ENCODE measurements at places on chromosomes 2 and 18.

- DNase-seq: no peak
Measured at GRCh38 chr2:48854681-48855080, 99.2 kb upstream of the LHCGR start.

DNA sequence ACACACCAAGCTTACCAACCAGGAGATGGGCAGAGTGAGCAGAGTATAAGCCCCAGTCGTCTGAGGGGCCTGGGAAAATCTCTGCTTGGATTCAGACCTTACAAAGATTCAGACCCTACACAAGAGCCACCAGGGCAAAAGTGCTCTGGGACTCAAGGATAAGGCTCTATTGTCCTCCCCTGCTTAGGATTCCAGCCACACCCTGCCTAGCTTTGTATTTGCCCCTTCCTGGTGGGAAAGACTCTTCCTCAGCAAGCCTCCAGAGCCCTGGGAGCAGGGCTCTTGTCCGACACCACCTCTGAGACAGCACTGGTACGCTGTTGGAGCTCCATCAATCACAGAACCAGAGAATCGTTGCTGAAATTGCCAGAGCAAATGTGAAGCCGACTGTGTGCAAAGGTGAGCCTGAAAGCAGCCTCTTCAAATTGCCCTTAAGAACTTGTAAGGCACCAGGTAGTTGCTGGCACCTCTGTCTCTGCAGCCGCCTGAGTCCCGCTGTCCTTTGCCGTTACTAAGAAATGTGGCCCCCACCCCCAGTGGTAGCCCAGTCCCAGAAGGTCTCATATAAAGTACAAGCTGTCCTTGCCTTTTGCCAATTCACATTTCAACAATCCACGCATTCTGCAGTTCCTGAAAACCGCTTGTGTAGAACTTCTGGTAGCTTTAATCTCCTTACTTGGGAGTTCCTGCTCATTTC, 148.7 kb downstream of the CTIF start:
- no peak for DNase-seq

DNA sequence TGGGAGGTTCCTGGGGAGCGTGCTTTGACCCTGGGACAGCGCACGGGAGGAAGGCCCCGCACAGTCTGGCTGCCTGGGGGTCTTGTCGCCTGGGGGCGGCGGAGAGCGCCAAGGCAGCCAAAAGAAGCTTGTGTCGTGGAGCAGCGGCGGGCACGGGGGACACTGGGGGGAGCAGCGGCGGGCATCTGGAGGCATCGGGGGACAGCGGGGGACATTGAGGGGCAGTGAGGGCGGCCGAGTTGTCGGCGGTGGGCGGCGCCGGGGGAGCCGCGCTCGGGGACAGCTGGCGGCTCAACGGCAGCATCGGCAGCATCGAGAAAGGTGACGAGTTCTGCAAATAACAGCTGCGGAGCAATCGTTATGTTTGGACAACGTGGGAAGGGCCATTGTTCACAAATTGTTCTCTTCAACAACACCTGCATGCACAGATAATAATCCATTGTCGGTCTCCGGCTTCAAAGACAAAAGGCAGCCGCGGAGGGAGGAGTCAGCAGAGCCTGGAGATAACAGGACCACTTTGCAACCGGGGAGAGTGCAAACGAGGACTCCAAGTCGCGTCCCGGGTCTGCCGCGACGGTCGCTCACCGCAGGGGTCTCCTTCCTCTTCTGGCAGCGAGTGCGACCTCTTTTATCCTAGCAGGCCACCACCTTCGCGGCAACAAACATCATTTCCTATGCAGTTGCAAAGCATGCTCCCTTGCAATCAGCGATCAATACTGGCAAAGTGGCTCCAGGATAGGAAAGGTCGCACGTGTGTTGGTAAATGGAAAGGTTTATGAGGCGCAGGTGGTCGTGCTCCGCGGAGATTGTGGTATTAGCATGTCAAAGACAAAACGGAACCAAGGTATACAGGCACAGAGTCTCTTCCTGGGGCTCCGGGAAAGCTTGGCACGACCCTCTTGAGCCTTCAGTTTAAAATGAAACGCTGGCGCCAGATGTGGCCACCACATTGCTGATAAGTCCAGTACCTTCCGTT, 132.3 kb upstream of the DLX2 start:
- DNase-seq: no peak

DNA sequence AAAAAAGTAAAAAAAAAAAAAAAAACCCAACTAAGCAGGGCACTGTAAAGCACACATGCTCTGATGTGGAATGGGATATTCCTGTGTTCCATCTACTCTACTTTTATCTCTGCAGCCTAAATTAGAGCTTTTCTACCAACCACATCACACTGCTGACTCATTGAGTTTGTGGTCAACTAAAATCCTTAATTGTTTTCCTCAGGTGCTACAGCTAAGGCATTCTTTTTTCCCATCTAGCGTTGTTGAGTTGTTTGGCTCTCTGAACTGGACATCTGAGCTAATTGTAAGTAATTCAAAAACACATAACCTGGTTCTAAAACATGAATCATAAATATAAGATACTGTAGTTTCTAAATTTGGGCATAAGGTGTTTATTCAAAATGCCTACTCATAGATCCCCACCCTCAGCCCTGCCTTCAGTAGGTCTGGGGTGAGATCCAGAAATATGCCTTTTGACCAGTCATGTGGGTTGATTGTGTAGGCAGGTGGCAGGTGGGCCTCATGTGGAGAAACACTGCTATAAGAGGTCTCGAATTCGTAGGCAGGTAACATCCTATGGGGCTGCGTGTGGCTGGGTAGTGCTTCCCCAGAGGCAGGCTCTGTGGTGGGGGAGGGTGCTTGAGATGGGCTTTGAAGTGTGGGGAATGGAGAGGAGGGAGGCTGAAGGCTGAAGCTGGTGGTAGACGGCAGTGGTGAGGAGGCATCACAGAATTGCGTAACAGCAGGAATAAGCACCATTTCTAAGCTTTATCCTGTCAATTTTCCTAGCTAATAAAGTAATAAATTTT, 27.2 kb downstream of the ANKRD29 start:
- no peak for DNase-seq

GRCh38 chr2:215746226-215746886, 267.0 kb downstream of the MREG start:
- DNase-seq: no peak

DNA sequence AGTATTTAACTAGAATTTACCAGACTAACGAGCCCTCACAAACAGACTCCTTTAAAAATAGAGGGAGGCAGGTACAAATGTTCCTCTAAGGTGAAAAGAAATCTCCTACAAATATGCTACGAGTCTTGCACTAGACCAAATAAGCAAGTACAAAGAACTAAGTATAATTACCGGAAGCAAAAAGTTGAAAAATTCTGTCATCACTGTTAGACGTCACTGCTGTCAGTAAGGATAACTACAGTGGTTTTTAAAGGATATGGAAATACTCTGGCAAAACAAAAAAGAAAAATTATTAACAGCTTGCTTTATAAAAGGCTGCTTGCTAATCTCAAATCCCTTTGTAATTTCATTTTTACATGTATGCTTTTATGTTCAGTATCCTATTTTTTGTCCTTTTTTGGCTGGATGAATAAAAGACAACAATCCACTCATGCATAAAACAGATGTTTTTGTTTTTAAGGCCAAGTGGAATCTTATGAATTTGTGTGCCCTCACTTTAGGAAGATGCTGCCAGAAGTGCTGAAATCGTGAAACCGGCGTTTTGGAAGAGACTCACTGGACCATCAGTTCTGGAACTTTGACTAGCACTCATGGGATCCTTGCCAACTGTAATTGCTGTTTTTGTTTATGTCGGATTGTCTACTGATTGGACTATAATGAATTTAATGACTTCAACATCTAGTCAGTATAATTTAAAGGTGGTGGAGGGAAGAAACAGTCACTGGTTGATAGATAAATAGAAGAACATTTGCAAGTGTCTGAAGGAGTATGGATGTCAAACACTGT, 6.7 kb downstream of the ZNF521 start:
- no peak for DNase-seq

DNA sequence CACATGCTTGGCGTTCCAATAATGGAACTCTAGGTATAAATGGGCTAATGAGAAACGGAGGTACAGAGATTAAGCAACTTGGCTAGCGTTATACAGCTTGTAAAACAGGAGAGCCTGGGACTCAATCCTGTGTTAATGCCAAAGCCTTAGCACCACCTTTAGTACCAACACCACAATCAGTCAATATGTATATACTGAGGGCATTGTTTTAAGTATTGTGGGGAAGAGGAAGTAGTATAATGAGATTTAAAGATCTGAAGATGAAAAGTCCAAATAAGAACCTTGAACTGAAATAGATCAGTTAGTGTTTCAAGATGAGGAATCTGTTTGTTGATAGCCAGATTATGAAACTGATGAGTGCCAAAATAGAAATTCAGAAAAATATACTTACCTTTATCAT, 8.1 kb downstream of the MARS2 start:
- DNase-seq: no peak

DNA sequence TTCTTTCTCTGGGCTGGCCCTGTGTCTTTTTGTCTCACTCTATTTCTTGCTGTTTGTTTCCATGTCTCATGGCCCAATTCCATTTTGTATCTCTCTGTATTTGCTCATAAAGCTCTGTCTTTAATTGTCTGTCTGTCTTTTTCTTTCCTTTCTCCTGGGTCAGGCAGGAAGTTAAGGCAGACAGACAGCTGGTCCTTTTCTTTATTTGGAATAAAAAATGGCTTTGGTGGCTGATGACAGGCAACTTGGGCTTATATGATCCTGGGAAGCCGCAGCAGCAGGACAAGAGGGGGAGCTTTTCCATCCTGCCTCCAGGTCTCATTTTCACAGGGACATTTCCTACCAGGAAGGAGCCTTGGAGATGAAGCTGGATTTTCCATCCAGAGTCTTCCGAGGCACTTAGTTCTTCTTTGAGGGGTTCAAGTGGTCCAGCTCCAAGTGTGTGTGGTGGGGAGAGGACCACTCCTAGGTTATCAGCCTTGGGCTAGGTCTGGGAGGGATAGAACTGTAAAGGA, 138.7 kb downstream of the TDRD15 start:
- no peak for DNase-seq

- DNase-seq: no peak
Measured at GRCh38 chr18:9714266-9715087, 6.4 kb downstream of the RAB31 start.

DNA sequence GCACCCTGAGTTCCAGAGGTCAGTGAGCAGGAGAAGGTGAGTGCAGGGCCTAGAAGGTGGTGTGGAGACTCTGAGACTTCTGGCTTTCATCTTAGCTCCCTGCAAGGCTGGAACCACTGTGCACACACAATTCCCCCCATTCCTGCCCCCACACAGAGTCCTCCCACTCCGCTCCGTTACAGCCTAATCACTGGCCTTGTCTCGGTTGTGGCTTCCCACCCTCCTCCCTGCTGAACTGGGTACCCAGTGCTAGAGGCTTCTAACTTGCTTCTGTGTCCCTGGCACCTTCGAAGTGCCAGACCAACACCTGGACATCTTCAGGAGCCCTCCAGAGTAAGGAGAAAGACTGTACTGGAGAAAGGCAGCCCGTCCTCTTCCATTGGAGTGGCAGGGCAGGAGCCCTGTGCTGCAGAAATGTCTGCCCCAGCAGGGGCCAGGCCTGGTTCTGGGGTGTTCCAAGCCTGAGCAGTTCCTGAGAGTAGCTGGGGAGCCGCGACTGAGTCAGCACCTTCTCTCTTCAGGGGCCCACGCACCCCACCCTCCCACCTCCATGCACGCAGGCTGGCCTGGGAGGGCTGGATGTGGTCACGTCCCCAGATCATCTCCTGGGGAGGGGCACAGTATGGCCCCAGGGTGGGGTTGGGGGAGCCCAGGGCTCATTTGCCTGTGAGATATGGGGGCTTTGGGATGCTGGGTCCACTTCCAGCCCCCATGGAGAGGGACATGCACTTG, 23.4 kb downstream of the CROCC2 start:
- no peak for DNase-seq

GRCh38 chr18:58026395-58026794, 17.6 kb upstream of the NEDD4L start:
- DNase-seq: no peak

- no peak for DNase-seq
Measured at GRCh38 chr2:80499095-80499494, 194.5 kb upstream of the LRRTM1 start.

GRCh38 chr2:74620671-74621070, 27.5 kb downstream of the M1AP start:
- DNase-seq: no peak

- no peak for DNase-seq
Measured at GRCh38 chr2:237616734-237617586, 10.4 kb upstream of the LRRFIP1 start.

GRCh38 chr2:181685150-181685688, 4.9 kb upstream of the NEUROD1 start:
- no peak for DNase-seq

DNA sequence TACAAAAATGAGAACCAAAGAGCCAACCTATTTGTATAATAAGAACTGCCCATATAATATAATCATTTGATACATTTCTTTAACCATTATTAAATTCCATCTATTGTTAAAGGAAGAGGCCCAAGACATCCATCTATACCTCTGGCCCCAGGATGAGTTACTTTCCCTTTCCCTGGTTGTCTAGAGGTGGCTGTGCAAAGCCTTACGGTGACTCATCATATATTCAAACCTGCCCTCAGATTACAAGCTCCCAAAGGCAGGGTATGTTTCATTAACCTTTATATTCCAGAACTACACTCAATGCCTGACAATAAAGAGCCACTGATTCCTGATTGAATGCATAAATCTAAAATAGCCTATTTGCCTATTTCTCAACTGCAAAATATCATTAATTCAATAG, 105.8 kb upstream of the PID1 start:
- DNase-seq: no peak

GRCh38 chr2:188819792-188820191, 154.4 kb upstream of the COL3A1 start:
- DNase-seq: no peak

DNA sequence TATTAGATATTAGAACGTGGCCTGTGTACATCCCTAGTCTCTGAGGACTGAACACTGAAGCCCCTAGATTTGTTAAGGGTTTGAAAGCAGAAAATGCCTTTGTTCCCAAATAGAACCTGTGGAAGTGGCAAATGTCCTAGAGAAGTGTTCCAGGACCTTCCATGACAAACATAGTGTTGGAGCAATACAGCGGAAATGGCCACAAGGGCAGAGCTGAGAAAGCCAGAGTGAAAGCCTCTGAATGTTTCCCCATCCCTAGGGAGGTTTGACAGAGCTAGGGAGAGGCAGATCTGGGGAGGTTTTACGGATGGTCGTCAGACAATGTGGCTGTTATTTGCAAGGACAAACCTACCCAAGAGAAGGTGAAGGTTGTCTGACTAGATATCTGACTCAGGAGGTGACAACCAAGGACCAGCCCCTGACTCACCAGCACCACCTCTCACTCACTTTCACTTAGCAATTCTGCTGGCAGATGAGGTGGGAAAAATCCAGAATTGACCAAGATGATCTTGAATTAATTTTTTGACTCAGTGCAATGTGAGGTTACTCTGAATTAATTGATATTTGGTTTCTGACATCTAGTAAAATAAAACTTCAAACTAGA, 24.1 kb downstream of the RBM43 start:
- no peak for DNase-seq

GRCh38 chr2:160373666-160374065, 119.9 kb downstream of the RBMS1 start:
- DNase-seq: no peak

GRCh38 chr2:23351388-23352141, 33.4 kb upstream of the KLHL29 start:
- DNase-seq: no peak
